ENCODE measurements at places on chromosomes 13 and 19. TPM values are rescaled to one million over a fixed set of nuclear protein-coding genes. Genes with fewer than 3 reads are reported as not detected.

The KRTDAP gene
- polyA plus RNA-seq: 3.0 TPM

The SHISA7 gene
- not detected for polyA plus RNA-seq

The ZNF790 gene
- 2.7 TPM for polyA plus RNA-seq

The GIPC1 gene
- polyA plus RNA-seq: 98.9 TPM

The SARS2 gene
- 24.1 TPM for polyA plus RNA-seq

DNA sequence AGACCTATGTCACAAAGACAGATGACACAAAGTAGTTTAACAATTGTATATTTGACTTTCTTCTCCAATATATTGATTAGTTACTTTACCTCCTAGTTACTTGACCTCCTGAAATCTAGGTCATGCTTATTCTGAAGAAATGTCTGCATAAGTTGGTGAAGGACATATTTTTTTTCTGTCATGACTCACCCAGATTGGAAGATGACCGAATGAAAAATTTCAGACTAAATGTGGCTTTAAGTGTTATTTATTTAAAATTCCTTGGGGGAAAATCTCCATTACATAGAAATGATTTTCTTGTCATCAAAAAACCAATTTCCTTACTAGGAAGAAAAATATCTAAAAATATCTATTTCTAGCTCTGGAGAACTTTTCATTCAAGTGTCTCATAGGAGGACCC lies 217.1 kb downstream of the POSTN start:
- DNase-seq: no peak

DNA sequence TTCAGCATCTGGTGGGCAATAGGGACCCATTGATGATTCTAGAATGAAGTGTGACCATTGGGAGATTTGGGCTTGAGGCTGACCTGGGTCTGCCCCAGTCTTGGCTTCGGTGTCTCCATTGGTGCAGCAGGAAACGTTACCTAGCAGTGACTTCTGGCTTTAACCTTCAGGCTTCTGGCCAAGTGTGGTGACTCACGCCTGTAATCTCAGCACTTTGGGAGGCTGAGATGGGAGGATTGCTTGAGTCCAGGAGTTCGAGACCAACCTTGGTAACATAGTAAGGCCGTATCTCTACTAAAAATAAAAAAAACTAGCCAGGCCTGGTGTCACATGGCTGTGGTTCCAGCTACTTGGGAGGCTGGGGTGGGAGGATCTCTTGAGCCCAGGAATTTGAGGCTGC lies 7.2 kb downstream of the FCHO1 start:
- DNase-seq: no peak

DNA sequence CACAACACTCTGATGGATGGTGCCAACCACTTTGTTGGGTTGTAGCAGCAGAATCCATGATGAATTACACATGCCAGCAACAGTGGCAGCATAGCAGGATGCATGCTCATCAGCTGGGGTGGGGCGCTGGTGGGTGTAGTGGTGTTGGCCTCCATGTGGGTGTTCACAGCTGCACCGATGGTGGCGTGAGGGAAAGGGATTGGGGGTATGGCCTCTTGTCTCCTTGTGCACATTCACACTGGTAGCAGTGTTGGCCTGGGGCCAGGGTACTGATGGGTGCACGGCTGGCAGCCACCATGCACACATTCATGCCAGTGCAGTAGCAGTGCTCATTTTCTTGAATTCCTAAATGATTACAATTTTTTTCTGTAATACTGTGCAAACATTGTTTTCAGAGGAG lies 2748.8 kb upstream of the PCDH20 start:
- DNase-seq: no peak

GRCh38 chr13:45336025-45336800 lies 4.8 kb downstream of the TPT1 start:
- no peak for DNase-seq

- no peak for DNase-seq
Observed at GRCh38 chr13:109897988-109898624, 111.7 kb upstream of the IRS2 start.

DNA sequence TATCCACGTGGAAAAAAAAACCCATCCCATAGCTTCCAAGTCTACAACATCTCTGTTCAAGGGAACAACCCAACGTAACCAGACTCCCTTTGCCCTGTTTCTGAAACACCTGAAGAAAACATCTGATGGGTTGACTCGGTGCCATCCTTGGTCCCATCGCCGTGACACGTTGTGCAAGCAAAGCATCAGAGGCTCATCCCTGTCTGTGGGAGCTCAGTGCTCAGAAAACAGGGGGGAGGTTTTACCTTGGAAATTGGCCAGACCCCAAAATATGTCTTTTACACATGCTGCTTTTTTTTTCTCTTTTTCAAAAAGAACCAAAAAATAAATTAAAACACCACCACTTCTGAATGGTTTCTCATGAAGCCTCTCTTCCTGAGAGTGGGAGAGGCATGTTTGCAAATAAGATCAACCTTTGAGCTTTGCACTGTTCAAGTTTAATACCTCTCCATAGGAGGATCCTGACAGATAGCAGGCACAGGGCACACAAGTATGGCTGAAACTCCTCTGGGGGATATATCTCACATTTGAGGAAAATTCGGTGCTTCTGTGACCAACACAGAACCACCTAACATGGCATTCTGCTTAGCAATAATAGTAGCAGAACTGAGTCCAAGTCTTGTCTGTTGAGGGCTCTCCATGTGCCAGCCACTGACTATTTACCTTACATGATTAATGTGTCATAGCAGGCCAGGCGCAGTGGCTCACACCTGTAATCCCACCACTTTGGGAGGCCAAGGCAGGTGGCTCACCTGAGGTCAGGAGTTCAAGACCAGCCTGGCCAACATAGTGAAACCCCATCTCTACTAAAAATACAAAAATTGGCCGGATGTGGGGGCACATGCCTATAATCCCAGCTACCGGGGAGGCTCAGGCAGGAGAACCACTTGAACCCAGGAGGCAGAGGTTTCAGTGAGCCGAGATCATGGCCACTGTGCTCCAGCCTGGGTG lies 7.0 kb upstream of the PVR start:
- no peak for DNase-seq

DNA sequence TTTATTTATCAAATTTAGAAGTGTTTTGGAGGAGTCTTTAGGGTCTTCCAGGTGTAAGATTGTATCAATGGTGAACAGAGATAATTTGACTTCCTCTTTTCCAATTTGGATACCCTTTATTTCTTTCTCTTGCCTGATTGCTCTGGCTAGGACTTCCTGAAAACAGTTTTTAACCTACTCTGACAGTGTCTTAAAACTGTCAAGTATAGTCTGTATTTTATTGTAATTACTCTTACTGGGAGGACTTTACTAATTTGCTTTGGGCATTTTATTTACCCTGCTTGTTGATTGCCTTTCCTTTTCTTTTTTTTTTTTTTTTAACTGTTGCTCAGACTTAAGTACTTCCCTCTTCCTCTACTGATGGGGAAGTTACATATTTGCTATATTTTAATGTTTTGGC lies 81.3 kb downstream of the URI1 start:
- no peak for DNase-seq

DNA sequence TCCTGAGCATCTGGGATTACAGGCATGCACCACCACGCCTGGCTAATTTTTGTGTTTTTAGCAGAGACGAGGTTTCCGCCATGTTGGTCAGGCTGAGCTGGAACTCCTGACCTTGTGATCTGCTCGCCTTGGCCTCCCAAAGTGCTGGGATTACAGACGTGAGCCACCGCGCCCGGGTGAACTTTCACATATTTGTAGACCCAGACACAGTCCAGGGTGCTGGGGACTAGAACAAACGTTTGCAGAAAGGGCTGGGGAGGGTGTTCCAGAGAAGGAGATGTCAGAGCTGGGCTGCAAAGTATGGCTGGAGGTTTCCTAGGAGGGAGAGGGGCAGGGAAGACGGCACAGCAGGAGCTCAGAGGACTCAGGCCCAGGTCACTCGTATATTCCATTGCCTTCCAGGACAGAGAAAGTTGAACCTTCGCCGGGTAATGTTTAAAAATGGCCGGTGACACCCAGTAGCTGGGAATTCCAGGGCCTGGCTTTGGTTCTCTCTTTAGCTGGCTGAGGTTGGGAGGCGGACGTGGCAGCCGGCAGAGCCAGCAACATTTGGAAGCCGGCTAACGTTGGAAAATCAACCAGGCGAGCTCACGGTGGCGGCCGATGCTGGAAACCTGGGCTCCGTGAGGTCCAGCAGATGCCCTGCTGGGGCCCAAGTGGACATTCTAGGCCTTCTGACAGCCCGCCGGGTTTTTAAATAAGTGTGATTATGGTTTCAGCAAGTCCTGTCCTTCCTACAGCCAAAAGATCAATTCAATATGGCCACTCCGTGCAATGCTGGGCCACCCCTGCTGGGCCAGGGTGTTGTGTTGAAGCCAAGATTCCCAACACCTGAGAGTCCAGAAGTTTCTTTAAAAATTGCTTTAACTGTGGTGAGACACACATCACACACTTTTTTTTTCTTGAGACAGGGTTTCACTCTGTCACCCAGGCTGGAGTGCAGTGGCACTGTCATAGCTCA lies 41.5 kb downstream of the NFIC start:
- DNase-seq: peak; percentile 53

DNA sequence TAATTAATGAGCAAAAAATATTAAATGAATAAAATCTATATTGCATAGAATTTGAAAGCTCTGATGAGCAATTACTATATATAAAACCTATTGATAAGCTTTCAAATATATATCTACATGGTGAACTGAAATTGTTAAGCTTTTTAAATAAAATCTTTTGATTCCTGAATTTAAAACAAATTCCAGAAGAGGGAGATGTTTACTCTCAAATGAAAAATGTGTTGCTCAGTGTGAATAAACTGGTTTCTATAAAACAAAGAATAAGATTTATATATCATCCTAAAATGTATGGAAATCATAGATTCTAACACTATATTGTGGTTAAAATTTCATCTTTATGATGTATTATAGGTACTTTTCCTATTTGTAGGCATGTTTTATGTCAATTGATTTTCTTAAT lies 171.5 kb upstream of the SLITRK6 start:
- peak; percentile 8 for DNase-seq

All from stomach (tissue), 19 donors.